Colonic mucosa (tissue), 4 donors: ENCODE measurements at places on chromosomes 3 and 15. TPM values are rescaled to one million over a fixed set of nuclear protein-coding genes. Genes with fewer than 3 reads are reported as not detected.

DNA sequence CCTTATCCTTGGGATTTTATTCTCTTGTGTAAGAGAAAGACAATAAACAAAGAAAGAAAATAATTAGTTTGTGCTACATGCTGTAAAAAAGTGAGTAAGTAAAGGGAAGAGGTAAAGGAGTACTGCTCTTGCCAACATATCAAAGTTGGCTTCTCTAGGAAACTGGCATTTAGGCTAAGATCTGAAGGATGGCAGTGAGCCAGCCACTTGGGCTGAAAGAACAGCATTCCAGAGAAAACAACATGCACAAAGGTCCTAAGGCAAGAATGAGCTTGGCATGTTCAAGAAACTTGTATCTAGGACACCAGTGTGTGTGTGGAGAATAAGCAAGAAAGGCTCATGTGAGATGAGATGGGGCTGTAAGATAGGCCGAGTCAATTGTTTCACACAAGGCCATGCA, 245.5 kb upstream of the MANF start:
- no peak for DNase-seq

DUOXA2 gene
- 30.2 TPM for total RNA-seq

DNA sequence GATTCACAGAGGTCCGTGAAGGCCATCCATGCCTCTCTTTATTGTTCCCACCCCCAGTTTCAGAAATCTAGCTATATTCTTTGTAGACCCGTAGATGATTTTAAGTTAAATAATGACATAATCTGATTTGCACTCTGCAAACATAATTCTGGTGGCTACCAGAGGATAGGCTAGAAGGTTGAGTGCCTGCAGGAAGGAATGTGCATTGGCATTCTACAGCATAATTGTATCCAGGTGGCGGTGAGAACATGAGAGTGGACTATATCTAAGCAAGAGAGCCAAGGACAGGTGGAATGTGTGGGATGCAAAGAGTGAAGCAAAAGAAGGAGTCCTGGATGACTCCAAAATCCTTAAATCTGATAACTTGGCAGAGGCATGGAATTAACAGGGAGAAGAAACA, 298.5 kb upstream of the MME start:
- DNase-seq = no peak

GRCh38 chr3:118970819-118971218, 63.8 kb downstream of the IGSF11 start:
- DNase-seq = no peak

- DNase-seq = no peak
Measured at GRCh38 chr15:72979791-72980190, 72.5 kb upstream of the NEO1 start.

GNB5 gene
- total RNA-seq = 7.9 TPM

DNA sequence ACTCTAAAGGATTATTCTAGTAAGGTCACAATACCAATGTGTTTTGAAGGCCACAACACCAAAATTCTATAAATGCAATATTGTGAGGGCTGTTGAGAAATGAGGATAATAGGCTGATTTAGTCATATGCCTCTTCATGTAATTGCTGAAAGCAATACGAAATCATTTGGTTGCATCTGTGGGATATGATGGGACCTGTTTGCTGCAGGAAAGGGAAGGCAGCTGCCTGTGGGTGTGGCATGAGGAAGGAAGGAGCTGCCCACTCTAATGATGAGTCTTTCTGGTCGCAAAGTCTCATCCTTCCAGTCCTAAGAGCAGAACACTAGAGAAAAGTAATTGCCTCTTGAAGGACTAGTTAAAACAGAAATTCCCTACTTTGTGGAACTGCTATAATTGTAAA, 245.3 kb upstream of the ZPLD1 start:
- no peak for DNase-seq

DNA sequence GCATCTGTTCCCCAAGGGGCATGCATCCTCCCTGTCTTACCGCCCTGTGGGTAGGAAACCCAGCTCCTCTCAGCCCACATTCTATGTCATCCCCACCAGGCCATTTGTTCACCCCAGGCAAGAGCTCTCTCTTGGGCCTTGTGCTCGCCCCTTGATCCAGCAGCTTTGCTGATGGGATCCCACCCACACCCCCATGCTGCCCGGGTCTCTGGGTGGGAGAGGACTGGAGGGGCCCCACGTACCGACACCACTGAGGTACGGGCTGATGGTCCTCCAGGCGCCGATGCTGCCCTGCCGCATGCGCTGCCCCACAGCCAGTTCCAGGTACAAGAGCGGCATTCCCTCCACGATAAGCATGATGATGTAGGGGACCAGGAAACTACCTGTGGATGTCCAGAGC, 14.5 kb downstream of the SLC6A20 start:
- peak; percentile 11 for DNase-seq

- DNase-seq = peak; percentile 94
Measured at GRCh38 chr15:40044717-40045571, 6.0 kb upstream of the SRP14 start.

KLHL40 gene
- not detected for total RNA-seq

- no peak for DNase-seq
Measured at GRCh38 chr3:18830087-18830486, 318.2 kb upstream of the KCNH8 start.

NPTN gene
- 111 TPM for total RNA-seq

ANKRD34C gene
- not detected for total RNA-seq
